CD4-positive, alpha-beta T cell treated with Interleukin-15 for 4 hours (primary cell): ENCODE measurements at places on chromosomes 7 and 10.

- DNase-seq: no peak
These were observed 72.5 kb downstream of the GOLGA7B start for GRCh38 chr10:97922022-97922758.

GRCh38 chr10:96374639-96374984, 15.8 kb upstream of the OPALIN start:
- DNase-seq: no peak

DNA sequence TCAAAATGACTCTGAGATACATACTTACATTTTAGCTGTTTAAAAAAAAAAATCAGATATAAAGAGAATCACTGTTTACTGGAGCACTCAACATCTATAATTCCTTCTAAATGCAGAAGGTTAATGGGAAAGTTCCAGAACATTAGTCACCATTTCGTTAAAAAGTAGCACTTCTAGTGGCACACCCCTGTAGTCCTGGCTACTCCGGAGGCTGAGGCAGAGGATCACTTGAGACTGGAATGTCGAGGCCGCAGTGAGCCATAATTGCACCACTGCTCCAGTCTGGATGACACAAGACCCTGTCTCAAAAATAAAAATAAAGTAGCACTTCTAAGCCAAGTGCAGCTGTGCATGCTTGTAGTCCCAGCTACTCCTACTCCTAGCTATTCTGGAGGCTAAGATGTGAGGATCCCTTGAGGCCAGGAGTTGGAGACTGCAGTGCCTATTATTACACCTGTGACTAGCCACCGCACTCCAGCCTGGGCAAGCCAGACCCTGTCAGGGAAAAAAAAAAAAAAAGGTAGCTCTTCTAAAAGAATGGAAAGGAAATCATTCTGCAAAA, 2.2 kb downstream of the FGFBP3 start:
- DNase-seq: no peak

DNA sequence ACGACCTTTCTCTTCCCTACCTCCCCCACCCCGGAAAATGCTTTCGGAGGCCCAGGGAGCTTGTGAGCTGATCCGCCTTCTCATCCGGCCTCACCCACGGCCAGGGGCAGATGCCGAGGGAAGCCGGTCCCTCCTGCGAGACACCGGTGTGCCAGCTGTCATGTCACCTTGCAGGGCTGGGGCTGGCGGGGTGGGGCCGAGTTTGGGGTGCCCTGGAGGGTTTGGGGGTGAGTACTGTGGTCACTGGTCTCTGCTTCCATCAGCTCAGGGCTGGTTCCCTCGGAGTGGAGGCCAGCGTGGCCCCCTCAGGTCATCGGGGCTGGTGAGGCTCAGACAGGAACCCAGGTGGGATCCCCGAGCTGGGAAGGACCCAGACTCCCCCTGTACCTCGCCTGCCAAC, 48.7 kb downstream of the RCC1L start:
- DNase-seq: no peak

- DNase-seq: peak; percentile 47
These were observed 22.2 kb upstream of the PARP12 start for GRCh38 chr7:140084972-140085371.

DNA sequence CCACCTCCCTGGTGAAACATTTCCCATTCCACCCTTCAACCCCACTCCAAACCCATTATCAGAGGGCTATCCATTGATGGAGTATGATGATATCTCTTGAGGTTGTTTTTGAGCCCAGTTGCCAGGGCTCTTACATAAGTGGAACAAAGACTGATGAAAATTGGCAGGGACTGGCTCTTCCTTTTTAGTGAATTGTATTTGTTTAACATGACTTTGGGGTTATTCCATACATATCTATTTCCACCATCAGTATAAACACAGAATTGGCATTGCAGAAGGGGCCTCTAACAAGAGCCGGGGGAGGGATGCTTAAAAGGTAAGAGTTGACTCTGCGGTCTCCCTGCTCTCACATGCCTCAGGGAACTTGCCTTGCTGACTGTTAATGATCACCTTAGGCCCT, 28.9 kb downstream of the FZD1 start:
- no peak for DNase-seq

GRCh38 chr10:86863484-86863842, 94.0 kb downstream of the MMRN2 start:
- no peak for DNase-seq

GRCh38 chr10:14570800-14571199, 203.9 kb downstream of the FAM107B start:
- DNase-seq: no peak

DNA sequence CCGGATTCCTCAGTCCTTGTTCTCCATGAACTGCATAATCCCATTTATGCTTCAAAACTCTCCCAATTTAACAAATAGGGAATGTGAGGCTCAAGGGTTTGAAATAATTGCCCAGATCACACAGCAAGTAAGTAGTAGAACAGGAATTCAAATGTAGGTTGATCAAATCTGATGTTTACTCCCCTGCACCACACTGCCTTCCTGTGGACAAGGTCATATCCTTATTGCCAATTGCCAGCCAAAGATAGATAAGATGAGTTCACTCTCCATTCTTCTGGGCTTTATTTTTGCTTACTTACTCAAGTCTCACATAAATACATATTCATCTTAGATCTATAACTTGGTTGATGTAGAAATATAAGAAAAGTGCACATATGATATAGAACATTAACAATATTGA, 435.2 kb upstream of the ETV1 start:
- no peak for DNase-seq

- DNase-seq: no peak
These were observed 387.1 kb downstream of the LRMDA start for GRCh38 chr10:75818552-75818951.

GRCh38 chr10:15792777-15793176, 67.5 kb downstream of the MINDY3 start:
- DNase-seq: no peak

DNA sequence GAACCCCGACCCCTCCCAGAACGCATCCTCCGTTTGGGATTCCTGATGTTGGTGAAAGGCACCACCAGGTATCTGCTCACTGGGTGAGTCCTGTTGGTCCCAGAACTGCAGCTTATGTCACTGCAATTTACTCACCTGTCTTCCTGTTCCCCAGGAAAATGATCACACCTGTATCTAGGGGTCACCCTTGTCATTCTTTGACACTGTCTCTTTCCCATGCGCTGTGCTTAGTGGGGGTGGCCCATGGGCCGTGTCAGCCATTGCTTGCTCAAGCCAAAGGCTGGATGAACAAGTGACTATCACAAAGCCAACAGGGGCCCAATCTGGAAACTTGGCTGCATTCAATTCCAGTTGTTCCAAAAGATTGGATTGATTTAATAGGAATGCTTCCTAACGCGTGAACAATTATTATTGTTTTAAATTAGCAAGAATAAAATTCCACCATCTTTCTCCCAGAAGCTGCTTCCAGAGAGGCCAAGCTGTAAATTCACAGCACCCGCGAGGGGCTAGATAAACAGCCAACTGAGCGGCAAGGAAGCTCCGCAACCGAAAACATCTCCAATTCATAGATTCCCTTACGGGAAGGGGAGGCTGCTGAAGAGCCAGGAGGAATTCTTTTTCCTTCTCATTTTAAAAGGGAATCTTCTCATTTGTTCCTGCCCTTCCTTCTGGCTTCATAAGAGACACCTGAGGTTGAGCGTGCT, 134.8 kb upstream of the ZMIZ1 start:
- peak; percentile 5 for DNase-seq

DNA sequence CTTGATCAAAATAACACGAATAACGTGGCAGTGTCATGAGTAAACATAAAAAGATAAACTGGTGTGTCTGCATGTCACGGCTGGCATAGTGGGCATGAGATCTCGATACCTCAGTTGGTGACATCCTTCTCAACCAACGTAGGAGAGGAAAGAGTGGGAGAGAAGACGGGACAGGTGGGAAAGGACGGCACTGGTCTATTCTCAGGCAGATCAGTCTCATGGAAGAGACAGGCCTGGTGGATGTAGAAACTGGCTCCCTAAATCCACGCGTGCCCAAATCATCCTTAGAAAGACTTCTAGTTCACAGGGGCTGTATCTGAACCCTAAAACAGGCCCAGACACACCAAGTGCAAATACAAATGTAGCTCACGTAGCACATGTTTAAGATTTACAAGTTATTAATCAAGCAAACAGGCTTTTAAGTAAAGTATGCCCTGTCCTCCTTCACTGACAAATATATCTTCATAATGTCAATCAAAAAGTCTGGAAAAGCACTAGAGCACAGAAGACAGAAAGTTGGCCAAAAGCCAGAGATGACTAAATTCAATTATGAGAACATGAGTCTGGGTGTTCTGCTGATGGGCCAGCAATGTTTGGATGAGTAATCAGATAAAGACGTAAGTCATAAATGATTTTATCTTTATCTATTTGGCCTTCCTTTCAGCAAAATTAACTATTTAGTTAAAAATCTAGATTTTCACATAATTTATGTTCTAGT, 56.3 kb downstream of the SFMBT2 start:
- peak; percentile 49 for DNase-seq

DNA sequence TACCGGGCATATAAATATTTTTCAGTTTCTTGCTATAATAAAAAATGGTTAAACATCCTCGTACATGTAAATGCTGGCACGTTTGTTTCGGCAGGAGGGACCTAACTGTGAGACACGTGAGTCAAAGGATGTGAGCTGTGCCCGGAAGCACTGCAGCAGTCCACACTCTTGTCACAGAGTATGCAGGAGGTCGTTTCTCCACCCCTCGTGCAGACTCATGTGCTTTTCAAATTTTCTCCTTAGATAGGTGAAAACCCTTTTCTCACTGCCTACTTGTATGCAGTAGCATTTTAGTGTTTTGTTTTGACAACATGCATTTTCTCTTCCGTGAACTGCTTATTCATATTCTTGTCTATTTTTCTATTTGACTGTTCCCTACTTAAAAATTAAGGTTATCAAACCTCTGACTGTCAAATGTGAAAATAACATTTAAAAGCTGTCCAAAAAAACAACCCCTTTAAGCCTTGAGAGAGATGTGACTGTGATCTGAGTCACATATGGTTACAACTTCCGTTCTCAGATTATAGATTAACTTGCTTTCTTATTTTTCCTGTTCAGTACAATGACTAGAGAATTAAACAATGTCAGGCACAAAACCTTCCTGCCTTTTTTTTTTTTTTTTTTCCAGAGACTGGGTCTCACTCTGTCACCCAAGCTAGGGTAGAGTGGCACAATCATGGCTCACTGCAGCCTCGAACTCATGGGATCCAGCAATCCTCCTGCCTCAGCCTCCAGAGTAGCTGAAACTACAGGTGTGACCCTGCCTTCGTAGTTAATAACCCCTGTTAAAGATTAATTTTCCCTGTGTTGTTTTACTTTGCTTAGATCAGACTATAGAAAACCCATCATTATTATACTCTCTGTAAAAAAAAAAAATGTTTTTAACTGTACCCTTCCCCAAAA, 45.1 kb downstream of the DPY19L1 start:
- peak; percentile 56 for DNase-seq

DNA sequence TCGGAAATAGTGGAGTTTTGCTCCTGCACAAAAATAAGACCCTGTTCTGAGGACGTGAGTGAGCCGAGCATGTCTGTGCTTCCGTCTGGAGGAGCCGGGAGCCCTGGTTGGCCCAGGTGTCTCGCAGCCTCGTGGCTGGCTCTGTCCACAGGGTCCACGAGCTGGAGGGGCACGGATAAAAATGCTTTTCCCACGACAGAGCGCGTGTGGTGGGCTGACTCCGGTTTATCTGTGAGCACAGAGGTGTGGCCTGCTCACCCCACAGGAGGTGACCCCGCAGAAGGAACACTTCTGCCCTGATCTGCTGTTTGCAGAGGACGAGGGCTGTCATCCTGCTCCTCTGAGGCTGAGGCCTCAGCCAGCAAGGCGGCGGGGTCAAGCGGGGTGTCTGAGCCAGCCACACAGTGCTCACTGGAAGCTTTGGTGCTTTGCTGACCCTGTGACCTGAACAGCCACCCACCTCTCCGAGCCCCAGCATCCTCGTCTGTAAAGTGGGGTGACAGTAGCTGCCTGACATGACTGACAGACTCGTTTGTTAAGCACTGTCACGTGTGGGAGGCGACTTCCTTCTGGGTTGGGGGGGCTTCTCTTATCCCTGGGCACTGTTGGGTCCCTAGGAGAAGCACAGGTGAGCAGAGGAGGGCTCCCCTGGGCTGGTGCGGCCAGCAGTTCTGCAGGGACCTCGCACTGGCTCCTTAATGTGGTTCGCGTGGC, 162.5 kb downstream of the DNAJB6 start:
- no peak for DNase-seq

DNA sequence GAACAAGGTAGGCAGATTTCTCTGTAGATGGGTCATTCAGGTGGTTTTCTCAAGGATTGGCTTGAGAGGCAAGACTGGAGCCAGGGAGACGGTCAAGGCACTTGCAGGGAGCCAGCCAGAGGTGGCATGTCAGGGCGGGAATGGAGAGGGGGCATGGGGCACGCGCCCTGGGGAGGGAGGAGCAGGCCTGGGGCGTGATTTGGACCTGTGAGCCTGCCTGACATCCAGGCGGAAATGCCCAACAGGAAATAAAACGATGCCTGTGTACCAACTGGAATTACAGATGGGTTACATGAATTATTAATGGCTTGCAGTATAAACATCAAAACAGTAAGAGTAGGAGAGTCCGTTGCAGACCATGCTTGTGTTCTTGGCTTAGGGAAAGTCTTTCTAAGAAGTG, 8.6 kb upstream of the SUN1 start:
- no peak for DNase-seq

GRCh38 chr7:100384628-100385294, 11.5 kb downstream of the PILRA start:
- no peak for DNase-seq

GRCh38 chr10:70664702-70665195, 7.6 kb upstream of the ADAMTS14 start:
- no peak for DNase-seq

DNA sequence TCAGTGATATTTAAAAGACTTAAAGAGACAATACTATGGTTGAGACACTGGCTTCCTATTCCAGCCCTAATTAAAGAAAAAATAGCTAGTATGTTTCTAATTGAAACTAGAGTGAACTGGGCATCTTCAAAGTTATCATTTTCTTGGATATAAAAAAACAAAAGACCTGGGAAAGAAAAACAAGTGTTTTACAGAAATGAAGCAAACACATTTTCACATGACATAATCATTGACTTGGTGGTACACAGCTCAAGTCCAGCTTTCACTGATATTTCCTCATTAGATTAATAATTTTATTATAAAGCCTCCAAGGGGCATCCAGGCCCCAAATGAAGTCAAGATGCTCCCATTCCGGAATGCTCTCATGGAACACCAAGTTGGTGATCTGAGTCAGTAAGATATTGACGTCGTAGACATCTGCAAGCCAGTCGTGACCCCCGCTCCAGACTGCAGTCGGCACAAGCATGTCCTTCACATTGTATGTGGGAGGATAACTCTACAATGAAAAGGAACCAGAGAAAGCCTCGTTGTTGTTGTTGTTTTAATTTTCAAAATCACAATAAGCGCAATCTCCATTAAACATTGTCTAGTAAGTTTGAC, 7.5 kb upstream of the CH25H start:
- no peak for DNase-seq

DNA sequence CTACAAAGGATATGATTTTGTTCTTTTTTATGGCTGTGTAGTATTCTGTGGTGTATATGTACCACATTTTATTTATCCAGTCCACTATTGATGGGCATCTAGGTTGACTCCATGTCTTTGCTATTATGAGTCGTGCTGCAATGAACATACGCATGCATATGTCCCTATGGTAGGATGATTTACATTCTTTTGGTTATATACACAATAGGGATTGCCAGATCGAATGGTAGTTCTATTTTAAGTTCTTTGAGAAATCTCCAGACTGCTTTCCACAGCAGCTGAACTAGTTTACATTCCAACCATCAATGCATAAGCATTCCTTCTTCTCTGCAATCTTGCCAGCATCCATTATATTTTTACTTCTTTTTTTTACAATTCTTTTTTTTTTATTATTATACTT, 35.6 kb upstream of the FAM13C start:
- DNase-seq: no peak
